ENCODE measurements at places on chromosomes 11 and 22. TPM values are rescaled to one million over a fixed set of nuclear protein-coding genes. Genes with fewer than 3 reads are reported as not detected.
A peak's percentile ranks its signal among the peaks of the same experiment; 100 is the strongest.

GRCh38 chr11:68049509-68050370 is 10.9 kb downstream of the TCIRG1 start:
- no peak for ATAC-seq

GRCh38 chr11:130318031-130318673 is 3.4 kb upstream of the ZBTB44 start:
- ATAC-seq, result no peak

- ATAC-seq, result no peak
These were observed 4.4 kb downstream of the ABCG4 start for GRCh38 chr11:119153049-119153818.

Gene LUZP2
- total RNA-seq, result 1.3 TPM

DNA sequence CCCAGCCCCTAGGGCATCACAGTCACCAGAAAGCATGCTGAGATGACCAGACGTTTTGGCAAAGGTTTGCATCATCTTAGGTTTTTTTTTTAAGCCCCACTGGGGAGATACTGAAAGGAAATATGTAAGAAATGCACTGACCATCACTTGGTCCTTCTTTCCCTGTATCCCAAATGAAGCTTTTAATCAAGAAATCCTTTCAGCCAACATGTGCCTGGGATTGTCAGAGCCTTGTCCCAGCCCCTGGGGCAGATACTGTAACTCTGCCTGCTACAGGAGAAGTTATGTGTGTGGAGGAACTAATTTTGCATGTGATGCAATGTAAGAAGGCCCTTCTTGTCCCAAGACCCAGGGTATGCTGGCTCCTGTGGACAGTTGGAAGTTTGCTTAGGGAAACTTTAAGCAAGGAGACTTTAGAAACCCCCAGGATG is 65.6 kb downstream of the PPFIBP2 start:
- ATAC-seq, result no peak

GRCh38 chr11:114036147-114036811 is 23.2 kb upstream of the ZBTB16 start:
- peak; percentile 83 for ATAC-seq

Gene PAMR1
- 0.36 TPM for total RNA-seq

DNA sequence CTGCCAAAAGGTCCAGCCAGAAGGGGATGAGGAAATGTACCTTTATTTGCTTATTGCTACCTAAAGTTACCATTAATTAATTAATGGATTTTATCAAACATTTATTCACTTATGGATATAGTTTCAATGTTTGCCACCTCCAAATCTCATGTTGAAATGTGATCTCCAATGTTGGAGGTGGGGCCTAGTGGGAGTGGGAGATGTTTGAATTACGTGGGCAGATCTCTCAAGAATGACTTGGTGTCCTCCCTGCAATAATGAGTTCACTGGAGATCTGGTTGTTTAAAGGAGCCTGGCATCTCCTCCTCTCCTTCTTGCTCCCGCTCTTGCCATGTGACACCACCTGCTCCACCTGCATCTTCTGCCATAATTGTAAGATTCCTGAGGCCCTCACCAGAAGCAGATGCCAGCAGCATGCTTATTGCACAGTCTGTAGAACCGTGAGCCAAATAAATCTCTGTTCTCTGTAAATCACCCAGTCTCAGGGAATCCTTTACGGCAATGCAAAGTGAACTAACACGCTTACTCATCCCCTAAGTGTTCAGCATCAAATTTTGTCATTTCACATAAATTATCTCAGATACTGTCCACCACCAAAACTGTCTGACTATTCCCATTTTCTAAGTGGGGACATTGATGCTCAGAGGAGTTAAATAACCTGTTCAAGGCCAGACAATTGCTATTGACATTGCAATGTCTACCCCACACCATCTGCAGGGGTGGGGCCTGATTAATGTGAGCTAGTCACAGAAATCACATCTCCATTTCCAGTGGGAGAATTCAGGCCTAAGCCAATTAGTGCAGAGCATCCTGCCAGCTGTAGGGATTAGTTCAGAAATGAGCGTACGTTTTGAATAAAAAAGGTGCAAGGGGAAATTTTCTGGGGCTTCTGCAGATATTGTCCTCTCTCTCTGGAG is 51.6 kb upstream of the SYN3 start:
- no peak for ATAC-seq

- no peak for ATAC-seq
These were observed 154.1 kb downstream of the AASDHPPT start for GRCh38 chr11:106231591-106231990.

GRCh38 chr11:72069200-72069599 is 11.1 kb downstream of the NUMA1 start:
- ATAC-seq, result peak; percentile 43

DNA sequence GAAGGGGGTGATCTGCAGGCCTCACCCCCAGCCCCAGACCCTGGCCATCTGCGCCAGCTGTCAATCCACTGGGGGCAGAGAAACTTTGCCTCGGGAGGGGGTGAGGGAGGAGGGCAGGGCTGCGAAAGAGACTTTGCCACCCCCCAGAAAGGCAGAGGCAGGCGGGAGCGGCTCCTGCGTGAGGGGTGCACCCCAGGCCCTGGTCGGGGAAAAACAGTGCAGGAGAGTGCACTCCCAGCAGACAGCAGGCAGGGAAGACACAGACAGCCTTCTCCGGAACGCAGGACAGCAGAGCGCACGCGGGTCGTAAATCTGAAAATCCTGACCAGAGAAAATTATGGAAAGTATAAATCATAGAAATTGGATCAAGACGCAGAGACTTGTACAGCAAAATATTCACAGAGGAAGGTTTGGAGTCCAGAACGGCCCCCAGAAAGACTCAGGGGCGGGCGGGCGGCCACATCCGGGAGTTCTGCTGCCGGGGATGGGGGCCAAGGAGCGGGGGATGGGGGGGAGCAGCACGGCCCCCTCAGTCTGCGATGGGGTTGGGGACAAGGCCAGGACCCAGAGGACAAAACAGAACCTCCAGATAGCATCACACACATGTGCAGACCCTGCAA is 8.0 kb upstream of the MRPL23 start:
- ATAC-seq, result no peak
